ENCODE measurements at places on chromosomes 5 and 9.

DNA sequence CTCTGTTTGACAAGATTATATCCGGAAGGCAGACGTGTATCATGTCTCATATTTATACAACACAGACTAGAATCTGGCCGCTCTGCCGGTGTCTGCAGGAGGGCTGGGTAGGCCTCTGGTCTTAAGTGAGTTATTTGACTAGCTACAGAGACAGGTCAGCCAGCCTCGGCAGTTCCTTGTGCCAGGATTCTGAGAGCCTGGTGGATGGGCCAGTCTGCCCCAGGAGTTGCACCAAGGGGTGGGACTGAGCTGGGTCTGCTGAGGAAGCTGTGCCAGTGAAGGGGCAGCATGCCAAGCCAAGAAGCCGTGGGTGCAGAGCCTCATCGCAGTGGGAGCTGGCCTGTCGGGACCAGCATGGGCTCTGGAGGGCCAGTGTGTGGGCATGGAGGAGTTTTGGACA lies 7.1 kb downstream of the SNX18 start:
- no peak for DNase-seq

GRCh38 chr9:134676361-134676760 lies 34.8 kb downstream of the COL5A1 start:
- no peak for DNase-seq

DNA sequence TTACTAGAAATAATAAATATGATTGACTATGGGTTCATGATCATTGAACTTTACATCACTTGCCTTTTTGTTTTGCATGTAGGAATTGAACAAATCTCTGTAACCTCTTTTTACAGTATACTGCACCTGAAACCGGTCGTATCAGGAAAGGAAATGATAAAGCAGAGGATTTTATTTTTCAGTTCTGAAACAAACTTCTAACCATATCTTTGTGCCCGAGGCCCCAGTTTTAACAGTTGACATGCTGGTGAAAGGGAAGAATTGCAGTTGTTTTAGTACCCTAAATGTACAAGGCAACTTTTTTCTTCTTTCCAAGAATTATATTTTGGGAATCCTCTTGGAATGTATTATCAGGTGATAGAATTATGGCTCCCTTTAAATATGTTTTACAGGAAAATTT lies 27.8 kb downstream of the TMEM38B start:
- no peak for DNase-seq

DNA sequence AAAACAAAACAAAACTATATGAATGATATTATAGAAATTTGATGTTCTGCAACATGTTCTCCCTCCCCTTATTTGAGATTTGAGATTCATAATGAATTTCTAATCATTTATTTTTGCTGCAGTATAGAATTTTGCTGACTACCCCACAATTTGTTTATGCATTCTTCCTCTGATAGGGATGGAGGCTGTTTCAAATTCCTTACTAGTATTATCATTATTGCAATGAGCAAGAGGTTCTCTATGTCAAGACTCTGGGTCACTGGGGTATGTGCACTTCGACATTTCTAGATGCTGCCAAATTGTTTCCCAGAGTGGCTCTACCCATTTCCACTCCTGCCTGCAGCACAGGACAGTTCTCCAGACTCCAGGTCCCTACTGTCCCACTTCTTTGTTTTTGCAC lies 54.9 kb upstream of the DAB2IP start:
- no peak for DNase-seq

DNA sequence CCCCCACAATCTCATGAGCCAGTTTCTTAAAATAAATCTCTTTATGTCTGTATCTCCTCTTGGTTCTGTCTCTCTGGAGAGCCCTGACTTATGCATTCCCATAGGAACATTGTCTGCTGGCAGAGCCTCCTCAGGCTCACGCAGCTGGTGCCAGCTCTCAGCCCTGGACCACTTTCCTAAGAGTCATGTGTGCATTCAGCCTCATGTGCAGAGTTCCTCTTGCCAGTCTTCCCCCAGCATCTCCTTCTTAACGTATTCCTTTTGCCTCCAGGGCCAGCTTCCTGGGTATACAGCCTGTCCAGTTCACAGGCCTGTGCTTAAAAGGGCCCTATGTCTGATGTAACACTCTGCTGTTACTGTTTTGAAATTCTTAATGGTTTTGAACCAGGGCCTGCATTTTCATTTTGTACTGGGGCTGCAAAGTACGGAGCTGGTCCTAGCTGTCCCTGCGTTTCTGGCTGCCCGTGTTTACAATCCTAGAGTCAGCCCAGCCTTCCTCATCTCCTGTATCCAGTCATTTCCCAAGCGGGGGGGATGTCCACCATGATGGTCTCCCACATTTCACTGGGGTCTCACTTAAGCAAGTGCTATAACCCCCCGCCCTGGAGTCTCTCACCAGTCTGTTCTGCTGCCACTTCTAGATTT lies 18.1 kb downstream of the ANKRD33B start:
- DNase-seq: no peak

- DNase-seq: no peak
Measured at GRCh38 chr5:7868427-7868772, 431 bp downstream of the FASTKD3 start.

DNA sequence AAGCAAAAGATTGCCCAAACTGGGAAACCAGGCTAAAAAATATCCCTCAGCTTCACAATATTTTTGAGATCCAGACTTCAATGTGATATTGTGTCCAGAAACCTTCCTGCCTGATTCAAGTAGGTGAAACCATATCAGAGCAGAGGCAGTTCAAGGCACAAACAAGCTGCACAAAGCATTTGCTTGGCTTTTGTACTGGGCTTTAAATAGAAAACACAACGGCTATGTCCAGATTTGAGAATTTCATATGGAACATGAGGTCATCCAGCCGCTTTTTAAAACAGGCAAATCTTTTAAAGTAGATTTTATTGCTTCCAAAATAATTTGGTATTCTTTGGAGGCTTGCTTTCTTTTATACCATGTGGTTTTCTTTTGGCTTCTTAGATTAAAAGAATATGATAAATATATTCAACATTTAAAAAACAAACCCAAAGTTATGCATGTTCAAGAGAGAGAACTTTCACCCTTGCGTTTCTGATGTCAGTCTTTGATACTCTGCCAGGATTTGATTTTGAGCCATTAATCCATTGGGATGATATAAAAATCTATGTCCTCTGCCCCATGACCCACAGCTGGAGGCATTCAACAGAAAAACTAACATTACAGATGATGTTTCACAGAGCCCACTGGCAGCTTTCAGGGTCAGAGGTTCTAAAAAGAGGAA lies 29.0 kb upstream of the CCDC112 start:
- no peak for DNase-seq

GRCh38 chr5:124059200-124059599 lies 547.2 kb downstream of the CSNK1G3 start:
- DNase-seq: no peak

- no peak for DNase-seq
Measured at GRCh38 chr5:124371111-124371706, 375.2 kb downstream of the ZNF608 start.

- DNase-seq: no peak
Measured at GRCh38 chr5:11955331-11955730, 51.1 kb upstream of the CTNND2 start.

- DNase-seq: no peak
Measured at GRCh38 chr5:138999674-139000073, 124.5 kb upstream of the LRRTM2 start.
